Hippocampal formation (tissue), 2 donors: ENCODE measurements at places on chromosomes 7 and 10.

DNA sequence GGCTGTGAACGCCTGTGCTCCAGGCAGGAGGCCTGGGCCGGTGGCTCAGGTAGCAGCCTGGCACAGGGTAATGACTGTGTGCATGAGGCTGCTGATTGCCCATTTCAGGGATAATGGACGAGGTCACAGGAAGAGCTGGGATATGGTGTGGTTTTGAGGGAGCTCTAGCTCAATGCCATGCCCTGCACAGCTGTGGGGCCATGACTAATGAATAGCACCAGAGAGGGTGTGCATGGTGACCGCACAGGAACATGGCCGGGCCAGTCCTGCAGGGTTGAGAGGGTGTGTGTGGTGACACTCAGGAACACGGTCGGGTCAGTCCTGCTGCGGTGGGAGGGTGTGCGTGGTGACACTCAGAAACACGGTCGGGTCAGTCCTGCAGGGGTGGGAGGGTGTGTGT is 21.8 kb downstream of the NKX6-2 start:
- no peak for DNase-seq

- DNase-seq, result no peak
These were observed 11.2 kb upstream of the ZNF485 start for GRCh38 chr10:43594944-43595589.

GRCh38 chr10:122466951-122467381 is 5.6 kb downstream of the HTRA1 start:
- DNase-seq, result no peak

- DNase-seq, result no peak
These were observed 98.3 kb downstream of the PDGFA start for GRCh38 chr7:421136-421991.

DNA sequence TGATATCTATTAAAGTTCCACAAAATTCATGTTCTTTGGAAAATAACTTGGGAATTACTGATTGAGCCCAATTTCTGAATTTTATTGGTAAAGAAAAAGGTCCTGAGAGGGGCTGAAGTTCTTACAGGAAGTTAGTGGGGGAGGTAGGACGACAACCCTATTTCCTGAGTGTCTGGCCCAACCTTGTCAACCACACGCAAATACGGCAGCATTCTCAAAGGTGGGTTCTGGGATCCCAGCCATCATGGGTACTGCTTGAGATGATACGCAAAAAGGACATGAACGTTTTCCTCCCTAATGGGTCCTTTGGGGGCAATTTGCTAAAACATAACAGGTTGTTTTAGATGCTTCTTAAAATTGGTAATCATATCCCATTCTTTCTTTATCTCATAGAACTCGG is 2.7 kb upstream of the PDCD4 start:
- DNase-seq, result no peak

DNA sequence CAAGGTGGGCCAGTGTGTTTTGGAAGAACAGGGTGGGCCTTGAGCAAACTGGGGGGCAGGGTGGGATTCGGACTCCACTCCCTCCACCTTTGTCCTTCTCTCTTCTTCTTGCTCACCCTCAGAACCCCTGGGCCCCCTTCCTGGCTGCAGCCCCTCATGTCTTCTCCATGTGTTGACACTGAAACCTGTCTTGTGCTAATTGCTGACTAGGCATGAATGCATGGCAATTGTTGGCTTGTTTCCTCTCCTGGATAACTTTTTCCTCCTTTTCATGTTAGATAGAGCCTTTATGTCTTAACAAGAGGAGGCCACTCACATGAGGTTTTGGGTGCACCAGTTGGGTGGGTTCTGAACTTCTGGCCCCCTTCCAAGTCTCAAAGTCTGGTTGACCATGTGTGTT is 181.6 kb upstream of the MKI67 start:
- no peak for DNase-seq

DNA sequence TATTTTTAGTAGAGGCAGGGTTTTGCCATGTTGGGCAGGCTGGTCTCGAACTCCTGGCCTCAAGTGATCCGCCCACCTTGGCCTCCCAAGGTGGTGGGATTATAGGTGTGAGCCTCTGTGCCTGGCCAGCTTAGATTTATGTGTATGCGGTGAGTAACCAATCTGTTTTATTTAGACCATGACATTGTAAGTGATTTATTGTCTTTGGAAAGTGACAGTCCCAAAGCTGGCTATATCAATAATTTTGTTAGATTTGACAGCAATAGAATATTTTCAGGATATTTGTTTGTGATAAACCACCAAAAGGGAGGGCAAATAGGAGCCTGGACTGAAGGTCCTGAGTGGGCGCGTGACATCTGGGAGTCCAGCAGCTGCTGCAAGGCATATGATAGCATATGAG is 75.7 kb downstream of the XRCC2 start:
- DNase-seq, result no peak

GRCh38 chr7:141071855-141072547 is 1.9 kb upstream of the TMEM178B start:
- no peak for DNase-seq

DNA sequence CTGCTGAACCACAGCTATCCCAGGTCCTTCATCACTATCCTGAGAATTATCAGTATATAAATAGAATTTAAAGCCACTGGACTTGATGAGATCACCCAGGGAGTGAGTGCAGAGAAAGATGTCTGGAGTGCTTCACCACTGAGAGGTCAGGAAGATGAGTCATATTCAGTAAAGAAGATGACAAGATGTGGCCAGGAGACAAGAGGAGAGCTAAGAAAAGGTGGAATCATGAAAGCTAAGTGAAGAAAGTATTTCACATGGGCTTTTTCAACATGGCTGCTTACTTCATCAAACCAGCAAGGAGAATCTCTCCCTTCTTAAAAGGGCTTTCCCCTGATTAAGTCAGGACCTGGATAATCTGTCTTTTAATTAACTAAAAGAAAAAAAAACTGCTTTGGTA is 9.1 kb upstream of the PRKAR2B start:
- DNase-seq, result no peak

GRCh38 chr10:73388228-73388627 is 25.6 kb downstream of the ANXA7 start:
- no peak for DNase-seq

DNA sequence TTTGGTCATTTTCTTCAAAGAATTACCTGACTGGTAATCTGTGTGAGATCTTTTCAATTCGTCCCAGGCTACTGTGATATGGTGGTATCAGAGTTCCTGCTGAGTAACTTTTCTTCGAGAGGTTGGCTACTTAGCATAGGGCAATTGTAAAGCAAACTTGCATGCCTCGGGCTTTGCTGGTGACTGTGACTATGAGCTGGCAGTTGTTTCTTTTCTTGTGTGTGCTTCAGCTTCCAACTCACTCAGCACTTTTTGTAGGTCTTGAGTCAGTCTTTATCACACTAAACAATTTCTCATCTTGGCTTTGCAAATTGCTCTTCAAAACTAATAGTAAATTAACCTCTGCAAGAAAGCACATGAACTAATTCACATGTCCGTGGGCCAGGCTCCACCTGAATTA is 44.3 kb downstream of the PRR15 start:
- DNase-seq, result no peak

DNA sequence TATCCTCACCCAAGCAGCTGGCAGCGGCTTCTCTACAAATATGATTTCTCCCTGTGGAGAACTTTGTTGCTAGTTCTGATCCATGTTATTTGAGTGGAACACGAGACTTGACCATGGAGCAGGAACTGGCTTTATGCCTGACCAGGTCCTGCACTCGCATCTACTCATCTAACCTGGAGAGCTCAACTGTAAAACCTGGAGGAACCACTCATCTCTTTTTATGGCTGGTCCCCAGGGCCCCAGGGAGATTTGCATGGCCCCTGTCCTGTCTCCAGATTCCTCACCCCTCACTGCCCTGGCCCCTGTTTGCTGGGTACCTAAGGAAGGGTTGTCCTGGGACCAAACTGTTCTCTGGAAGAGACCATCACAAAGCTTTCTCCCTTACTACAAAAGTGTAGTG is 16.0 kb downstream of the TCAF1 start:
- DNase-seq, result no peak

GRCh38 chr10:124743191-124744101 is 732 bp downstream of the FAM53B start:
- DNase-seq, result no peak

- DNase-seq, result no peak
These were observed 33.5 kb downstream of the SLC37A3 start for GRCh38 chr7:140364819-140365218.

GRCh38 chr7:28754027-28754426 is 204.1 kb downstream of the TRIL start:
- peak; percentile 98 for DNase-seq

GRCh38 chr7:158252081-158252836 is 335.4 kb downstream of the PTPRN2 start:
- DNase-seq, result peak; percentile 35

DNA sequence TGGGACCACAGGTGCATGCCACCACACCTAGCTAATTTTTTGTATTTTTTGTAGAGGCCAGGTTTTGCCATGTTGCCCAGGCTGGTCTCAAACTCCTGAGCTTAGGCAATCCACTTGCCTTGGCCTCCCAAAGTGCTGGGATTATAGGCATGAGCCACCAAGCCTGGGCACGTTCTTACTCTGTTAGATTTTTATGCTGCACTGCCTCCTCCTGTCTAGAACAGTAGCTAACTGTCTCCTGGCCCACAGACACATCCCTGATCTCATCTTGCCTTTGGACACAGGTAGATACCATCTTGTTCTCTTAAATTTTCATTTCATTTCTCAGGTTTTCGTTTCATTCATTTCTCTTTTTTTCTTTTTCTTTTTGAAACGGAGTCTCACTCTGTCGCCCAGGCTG is 41.1 kb downstream of the BLVRA start:
- no peak for DNase-seq

- no peak for DNase-seq
These were observed 559 bp downstream of the VWC2 start for GRCh38 chr7:49773936-49774458.

DNA sequence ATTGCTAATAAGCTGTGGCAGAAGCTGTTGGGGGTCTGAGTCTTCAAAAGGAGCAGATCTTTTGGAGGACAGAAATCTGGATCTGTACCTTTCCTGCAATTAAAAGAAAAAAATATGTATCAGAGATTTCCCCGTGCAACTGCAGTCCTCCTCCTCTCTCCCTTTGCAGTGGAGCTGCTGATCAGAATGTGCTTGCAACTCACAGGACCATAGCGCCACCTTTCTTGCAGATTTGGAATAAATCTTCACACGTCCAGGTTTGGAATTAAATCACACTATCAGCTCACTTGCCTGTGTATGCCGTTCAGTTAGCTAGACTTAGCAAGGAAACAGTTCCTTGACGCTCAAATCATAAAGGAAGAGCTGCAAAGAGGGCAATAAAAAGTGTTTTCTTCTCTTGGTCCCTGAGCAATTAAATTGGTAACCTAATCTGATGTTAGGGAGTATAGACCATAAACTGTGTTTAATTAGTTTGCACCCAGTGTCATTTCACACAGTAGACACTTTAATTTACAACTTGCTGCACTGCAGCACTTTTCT is 77.4 kb downstream of the PON1 start:
- peak; percentile 51 for DNase-seq

- DNase-seq, result no peak
These were observed 65.0 kb downstream of the DNAJC12 start for GRCh38 chr10:67772894-67773511.

DNA sequence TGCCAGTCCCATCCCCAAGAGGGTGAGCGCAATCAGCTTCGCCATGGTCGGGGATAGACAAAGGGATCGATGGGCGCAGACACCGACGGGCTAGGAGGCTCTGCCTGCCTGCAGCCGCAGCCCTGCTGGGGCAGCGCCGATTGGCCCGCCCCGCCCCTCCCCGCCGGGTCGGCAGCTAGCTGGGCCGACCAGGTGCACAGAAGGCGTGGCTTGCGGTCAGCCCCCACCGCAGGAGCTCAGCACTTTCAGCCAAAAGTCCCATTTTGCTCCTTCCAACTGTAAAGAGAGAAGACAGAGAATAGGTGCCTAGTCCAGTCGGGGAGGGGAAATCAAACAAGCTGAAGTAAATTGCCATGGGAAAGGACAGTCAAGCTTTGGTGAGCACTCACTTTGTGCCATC is at the start of gene PON1:
Gene PON1, minus strand, starts transcription at position 102 of the 400 bp plus-strand sequence. Its CDS starts 57 bp downstream, at position 45.
- no peak for DNase-seq
